Brain pericyte (primary cell): ENCODE measurements at places on chromosomes 3 and 15.

- no peak for DNase-seq
Measured at GRCh38 chr3:157040456-157040855, 119.5 kb downstream of the CCNL1 start.

GRCh38 chr3:8650583-8651416 is 6.2 kb upstream of the SSUH2 start:
- no peak for DNase-seq

DNA sequence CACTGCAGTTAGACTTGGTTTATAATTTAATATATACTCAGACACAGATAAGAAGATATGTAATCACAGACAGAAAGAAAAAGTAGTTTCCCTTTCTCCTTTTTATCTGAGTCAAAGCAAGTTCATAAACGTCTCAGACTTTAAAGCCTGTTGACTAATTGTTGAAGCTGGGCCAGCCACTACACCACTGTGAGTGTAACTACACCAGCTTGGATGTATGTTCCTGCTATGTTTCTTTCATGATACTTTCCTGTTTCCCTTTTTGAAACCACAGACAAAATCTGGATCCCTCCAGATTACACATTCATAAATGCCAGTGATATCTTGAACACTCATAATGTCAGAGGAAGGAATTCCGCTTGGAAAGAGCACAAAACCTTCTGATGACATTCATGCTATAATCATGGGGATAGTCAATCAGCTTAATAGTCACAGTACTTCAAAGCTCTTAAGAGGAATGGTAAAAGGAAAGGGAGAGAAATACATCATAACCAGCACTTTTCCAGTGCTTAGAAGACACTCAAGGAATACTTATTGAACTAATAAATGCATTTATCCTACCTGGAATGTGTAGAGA is 32.0 kb downstream of the KCNMB2 start:
- DNase-seq = no peak

DNA sequence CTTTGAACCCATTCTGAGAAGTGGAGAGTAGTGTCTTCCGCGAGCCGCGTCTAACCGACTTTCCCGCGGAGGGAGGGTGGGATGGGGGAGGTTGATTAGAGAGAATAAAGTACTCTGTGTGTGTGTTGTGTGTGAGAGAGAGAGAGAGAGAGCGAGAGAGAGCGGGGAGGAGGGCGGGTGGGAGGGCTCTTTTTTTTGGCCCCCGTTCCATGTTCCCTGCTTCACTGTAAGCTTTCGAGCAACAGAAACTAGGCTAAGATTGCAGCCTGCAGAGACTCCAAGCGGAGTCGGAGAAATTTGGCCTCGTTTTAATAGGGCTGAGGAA is 1.6 kb upstream of the MEIS2 start:
- DNase-seq = no peak

- no peak for DNase-seq
Measured at GRCh38 chr3:30300809-30301208, 305.6 kb upstream of the TGFBR2 start.

DNA sequence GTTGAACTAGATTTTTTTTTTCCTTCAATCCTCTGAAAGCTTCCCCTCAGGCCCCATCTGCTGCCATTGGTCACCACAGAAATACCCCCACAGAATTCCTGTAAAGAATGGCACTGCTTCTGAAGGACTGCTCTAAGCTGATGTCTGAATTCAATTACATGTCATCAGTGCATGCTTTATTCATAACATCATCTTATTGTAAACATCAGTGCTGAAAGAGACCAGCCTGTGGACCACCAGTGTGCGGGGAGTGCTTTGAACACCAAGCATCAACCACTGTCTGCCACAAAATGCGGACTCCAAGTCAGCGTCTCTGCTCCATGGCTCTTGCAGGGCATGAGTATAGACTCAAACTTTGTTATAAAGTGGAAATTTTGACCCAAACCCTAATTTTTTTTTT is 11.6 kb downstream of the PHLDB2 start:
- no peak for DNase-seq

- no peak for DNase-seq
Measured at GRCh38 chr3:25471081-25471768, 43.2 kb downstream of the RARB start.
